ENCODE measurements at places on chromosomes 7 and 10. TPM values are rescaled to one million over a fixed set of nuclear protein-coding genes. Genes with fewer than 3 reads are reported as not detected.
A peak's percentile ranks its signal among the peaks of the same experiment; 100 is the strongest.

GRCh38 chr10:117425974-117426566 lies 50.8 kb upstream of the PDZD8 start:
- no peak for DNase-seq

GRCh38 chr10:79059859-79060379 lies 8.8 kb upstream of the ZMIZ1 start:
- DNase-seq = no peak

DNA sequence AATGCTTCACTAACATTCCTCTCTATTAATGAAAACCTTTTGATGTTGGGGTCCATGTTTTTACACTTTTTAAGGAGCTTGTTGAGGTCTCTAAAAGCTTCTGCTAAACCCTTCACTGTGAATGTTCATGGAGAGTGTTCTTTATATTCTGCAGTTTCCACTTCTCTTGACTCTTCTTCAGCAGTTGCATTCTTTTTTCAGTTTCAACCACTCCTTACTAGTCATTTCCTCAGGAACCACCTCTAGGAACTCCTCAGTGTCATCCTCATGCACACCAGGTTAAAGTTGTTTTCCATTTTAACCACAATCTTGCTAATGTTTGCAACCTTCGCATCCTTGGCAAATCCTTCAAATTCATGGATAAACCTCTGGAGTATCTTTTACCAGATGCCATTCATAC lies 821.6 kb downstream of the ANKRD7 start:
- no peak for DNase-seq

GRCh38 chr10:132654121-132654571 lies 116.6 kb downstream of the INPP5A start:
- DNase-seq = no peak

GRCh38 chr7:128705891-128706333 lies 33.2 kb upstream of the CALU start:
- peak; percentile 23 for DNase-seq

DNA sequence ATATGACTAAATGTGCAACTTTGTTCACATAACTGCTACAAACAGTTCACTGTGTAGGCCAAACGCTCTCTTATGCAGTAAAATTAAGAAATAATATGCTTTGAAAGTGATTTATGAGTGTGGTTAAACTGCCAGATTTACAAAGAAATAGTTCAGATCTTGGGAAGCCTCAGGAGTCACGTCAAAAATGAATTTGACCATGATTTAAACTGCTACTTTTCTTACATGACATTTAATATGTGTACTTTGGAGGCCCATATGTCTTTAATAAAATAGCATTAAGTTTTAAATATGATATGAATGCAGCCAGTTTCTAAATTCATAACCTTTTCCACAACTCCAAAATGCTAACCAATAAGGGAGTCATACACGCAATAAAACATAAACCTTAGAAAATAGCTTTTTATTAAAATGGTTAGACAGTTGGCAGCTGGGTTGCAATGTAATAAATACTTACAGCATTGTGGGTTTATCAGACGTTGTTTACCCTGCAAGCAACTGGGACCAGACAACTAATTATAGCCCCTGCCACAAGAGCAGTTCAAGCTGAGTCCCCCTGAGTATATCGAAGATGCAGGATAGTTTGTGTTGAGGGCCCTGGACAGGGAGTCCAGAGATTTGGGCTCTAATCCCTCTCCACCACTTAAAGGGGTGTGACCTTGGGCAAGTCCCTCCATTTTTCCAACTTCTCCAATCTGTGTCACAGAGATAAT lies 640.4 kb downstream of the LRMDA start:
- peak; percentile 49 for DNase-seq

- no peak for DNase-seq
Observed at GRCh38 chr10:29763396-29763795, 128.6 kb upstream of the SVIL start.

Gene GALNT17
- not detected for total RNA-seq

Gene UPK3B
- total RNA-seq = 3.0 TPM

Gene CPA1
- total RNA-seq = not detected

Gene LIPM
- not detected for total RNA-seq

- no peak for DNase-seq
Observed at GRCh38 chr10:116608686-116609594, 11.8 kb upstream of the PNLIPRP2 start.

DNA sequence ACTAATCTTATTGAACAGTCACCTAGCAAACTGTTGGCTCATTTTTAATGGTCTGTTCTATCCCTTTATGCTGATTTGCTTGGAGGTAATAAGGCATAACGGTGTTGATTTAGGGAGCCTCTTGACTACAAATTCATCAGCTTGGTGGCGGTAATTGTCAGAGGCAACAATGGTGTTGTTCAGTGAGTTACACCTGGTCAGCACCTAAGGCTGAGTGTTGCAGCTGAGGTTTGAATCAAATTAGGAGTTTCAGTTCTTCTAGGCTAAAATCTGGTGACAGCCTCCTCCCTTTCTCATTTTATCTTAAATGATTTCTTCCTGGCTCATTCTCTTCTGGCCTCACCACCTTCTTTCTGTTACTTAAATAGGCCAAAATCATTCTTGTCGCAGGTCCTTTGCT lies 42.3 kb upstream of the SP8 start:
- no peak for DNase-seq

Gene IDI1
- 30.2 TPM for total RNA-seq

DNA sequence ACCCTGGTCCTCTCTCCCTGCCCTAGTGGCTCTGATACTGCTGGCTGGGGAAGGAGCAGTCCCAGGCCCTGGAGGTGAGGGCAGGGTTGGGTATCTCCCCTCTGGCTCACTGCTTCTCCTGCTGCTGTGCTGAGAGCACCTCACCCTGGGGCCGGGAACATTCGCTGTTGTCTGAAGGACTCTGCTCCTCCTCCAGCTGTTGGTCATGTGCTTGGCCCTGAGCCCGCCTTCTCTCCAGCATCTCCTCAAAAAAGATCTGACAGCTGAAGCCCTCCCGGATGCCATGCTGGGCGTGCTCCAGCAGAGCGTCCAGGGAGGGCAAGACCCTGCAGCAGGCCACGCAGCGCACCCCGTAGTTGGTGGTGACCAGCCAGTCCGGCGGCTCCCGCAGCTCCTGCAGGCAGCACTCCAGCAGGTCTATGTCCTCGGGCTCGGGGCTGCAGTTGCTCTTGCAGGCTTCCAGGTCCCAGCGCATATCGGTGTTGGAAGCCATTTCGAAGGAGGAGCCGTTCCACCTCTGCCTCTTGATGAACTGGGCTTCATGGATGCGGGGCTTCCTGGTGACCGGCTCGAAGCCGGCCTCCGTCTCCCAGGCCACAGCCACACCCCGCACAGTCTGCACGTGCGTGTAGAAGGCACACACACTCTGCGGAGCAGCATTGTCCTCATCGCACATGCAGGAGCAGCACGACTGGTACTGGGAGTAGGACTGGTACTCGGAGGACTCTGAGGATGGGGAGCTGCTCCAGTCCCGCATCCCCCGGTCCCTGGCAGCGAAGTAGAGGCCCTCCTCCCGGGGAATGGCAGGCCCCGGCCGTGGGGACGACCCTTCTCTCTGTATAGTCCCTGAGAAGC lies 2.1 kb downstream of the FAM170B start:
- no peak for DNase-seq

GRCh38 chr10:79354141-79354540 lies 6.9 kb downstream of the PPIF start:
- no peak for DNase-seq

DNA sequence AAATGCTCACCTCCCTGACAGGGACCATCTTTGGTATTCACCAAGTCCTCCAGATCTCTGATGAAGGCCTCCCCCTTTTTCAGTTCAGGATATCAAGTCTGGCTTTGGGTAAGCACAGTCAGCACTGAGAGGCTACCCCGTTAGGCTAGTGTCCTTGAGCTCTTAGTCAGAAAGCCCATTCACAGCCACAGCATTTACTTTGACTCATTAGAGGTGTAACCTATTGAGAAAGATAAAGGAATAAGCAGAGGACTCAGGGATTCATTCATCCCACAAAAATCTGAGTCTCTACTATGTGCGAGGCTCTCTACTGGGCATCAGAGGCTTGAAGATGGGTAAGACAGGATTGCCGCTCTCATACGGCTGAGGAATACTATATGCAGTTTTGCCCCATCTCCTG lies 14.0 kb upstream of the RAMP3 start:
- DNase-seq = peak; percentile 58

DNA sequence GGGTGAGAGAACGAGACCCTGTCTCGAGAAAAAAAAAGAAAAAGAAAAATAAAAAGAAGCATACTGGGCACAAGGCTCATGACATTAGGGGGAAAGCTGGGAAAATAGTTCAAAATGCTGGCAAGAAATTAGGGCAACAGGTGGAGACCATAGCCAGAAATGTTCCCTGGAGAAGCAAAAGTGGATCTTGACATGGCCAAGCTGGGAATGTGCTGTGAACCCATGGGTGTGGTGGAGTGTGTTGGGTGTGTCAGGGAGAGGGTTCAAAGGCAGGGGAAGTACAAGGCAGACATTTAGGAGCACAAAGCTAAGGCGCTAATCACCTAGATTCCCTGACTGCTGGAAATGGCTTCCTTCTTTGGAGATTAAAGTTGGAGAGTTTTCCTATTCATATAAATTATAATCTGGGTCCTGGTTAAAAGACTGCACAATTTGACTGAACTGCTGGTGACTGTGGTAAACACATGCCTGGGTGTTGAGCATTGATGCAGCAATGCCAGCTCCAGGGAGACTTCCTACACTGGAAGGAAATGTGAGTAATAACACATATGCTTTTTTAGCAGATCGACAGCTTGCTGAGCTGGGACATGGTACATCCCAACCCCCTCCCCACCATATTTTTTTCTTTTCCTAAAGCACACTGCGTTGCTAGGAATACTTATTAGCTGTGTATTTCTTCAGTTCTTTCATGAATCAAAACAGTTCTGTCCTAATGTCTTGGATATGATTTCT lies 70.1 kb upstream of the ARHGAP21 start:
- DNase-seq = no peak

DNA sequence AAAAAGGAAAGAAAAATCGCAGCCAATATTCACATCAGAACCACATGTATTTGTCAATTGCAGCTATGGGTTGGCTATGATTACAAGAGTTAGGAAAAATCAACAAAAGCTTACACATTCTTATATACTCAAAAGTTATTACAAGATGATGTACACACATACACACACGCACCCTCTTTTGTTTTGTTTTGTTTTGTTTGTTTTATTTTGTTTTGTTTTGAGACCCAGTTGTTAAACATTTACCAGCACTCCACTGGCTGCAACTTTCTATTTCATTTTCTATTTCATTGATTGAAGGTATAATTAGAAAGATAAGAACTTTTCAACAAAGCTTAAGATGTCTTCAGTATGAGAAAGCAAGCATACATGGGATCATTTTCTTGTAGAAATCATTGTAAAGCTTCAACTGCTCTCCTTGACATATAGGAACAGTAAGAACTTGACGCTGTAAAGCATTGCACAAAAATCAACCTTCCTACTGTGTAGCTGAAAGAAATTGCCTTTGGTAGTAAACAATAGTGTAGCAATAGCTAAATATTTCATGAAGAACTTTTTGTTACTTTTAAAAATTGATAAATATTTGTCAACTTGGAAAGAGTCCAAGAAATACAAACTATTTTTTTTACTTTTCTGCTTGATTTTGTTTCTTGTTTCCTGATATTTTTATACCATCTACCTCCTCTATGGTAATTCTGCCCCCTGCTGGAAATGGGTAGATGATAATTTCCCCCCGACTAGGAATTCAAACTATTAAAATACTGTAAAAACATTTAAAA lies 205.9 kb downstream of the MBL2 start:
- peak; percentile 98 for DNase-seq

DNA sequence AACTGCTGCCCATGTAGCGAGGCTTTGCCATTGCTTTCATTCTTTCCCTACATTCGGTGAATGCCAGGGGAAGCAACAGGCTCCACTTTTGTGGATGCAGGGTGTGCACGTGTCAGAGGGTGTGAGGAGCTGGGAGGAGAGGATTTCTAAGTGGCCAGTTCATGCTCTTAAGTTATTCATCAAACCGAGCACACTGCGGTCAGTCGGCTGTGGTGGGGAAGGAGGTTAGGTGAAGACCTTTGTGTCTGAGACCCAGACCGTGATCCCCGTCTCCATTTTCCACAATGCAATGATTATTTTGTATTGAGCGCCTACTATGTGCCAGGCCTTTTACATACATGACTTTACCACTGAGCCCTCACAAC lies 438.6 kb upstream of the GALNT17 start:
- no peak for DNase-seq

Gene CNTNAP2
- total RNA-seq = 1.8 TPM

- peak; percentile 51 for DNase-seq
Observed at GRCh38 chr10:130179640-130180039, 43.4 kb downstream of the GLRX3 start.

Gene NEBL
- 14.7 TPM for total RNA-seq

Gene CLDN4
- 724 TPM for total RNA-seq

- DNase-seq = peak; percentile 13
Observed at GRCh38 chr10:124225029-124225466, 131.7 kb upstream of the CHST15 start.

DNA sequence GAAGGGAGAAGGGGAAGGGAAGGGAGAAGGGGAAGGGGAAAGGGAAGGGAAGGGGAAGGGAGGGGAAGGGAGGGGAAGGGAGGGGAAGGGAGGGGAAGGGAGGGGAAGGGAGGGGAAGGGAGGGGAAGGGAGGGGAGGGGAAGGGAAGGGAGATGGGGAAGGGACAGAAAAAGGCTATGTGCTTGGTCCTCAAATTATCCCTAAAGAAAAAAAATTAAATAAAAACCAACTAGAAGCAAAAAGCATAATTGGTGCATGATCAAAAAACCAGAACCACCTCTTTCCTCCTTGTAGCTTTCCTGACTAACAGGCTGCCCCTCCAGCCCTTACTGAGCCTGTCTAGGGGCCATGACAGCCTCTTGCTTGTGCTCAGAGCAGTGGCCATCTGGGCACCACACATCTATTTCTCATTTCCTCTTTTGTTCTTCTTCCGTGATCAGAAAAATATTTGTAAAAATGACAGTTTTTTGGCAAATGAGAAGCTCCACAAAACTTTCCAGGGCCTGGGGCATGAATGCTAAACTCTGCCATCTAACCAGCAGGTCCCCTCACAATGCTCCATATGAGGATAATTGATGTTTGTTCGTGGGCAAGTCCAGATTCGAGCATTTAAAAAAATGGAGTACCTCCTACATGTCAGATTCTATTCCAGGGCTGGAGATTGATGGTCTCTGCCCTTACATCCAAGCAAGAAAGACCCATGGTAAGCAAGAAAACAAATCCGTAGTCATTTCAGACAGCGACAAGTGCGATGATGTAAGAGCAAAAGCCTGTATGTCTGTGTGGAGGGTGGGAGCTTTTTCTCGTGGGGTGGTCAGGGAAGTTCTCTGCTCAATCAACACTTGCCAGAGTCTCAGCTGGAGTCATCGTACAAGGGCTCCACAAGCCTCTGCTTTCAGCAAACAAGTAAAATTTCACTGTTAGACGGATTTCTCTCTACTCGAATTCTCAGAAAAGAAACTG lies 320.9 kb downstream of the WDR11 start:
- no peak for DNase-seq

DNA sequence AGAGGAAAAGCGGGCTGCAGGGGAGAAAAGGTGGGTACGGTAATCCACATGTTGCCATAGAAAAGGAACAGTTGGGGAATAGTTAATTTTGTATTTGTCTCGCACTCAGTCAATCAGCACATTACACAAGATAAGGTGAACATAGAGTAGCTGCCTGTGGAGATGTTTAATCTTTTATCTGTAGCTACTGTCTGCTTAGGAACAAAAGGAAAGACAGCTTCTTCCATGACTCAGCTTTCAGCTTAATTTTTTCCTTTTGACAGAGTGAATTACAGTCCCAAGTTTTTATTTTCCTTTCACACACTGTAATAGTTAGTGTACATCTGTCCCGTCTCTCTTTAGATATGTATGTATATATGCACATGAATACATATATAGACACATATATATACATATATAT lies 39.3 kb upstream of the PODXL start:
- DNase-seq = no peak

Data from PC-3 (cell line).